ENCODE measurements at places on chromosomes 1 and 21.

GRCh38 chr1:224067621-224068457 lies 46.1 kb upstream of the FBXO28 start:
- no peak for DNase-seq

DNA sequence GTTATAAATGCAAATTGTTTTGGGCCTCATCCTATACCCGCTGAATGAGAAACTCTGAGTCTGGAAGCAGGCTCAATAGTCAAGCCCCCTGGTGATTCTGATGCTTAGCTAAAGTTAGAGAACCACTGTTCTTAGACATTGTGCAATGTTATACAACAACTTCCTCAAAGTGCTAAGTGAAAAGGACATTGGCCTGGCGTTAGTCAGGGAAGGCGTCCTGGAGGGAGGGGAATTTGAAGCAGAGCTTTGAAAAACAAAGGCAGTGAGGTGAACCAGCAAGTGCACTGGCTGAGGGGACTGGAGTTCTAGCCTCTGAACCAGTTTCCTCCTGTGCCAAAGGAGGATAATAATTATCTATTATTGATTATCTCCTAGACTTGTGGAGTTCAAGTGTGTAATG lies 5.1 kb downstream of the CD1D start:
- DNase-seq: no peak

- DNase-seq: peak; percentile 82
These were observed 61.1 kb downstream of the TOMM20 start for GRCh38 chr1:235067396-235068157.

- peak; percentile 85 for DNase-seq
These were observed 9.2 kb downstream of the IKBKE start for GRCh38 chr1:206479183-206480125.

- peak; percentile 76 for DNase-seq
These were observed 85.5 kb downstream of the CLIC4 start for GRCh38 chr1:24830680-24831272.

DNA sequence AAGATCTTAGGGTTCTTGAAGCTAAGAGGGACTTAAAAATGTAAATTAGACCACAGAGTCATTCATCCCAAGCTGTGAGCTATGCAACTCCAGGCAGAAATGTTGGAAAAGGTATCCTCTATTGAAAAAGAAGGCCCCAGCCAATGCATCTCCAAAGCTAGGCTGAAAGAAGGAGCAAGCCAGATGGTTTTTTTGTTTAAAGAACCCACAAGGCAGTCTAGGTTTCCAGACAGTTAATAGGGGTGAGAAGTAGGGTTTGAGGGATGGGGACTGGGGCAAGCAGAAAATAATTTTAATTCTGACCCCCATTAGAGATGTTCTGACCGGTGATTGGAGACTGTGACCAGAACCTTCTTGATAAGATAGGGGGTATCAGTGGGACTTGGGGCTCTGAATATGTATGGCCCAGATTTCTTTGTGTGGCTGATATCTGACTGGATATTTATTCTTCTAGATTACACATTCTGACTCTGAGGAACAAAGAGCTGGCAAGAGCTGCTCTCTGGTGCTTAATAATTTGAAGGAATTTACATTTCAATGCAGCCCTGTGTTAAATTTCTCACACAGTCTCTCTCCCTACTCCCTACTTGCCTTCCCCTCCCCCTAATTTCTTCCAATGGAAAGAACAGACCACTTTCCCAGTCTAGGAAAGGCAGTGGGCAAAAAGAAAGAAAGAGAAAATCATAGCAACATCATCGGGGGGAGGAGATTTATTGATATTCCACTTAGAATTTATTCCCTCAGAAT lies 104.9 kb downstream of the NUF2 start:
- no peak for DNase-seq

DNA sequence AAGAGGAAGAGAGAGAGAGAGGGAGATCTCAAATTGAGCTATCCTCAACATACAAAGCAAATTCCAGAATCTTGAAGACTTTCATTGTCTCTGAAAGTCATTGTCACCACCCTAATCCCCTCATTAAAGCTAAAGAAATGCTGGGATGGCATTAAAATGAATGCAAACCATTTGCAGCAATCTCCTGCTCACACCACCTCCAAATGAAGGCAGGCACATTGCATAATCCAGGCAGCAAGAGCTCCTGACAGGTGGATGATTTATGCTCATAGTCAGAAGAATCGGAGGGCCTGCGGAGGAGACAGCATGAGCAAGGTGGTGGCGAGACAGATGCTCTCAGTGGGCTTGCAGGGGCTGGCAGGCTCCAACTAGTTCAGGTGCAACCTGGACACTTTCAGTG lies 90.2 kb downstream of the ESRRG start:
- peak; percentile 96 for DNase-seq

- no peak for DNase-seq
These were observed 16.8 kb downstream of the SLAMF8 start for GRCh38 chr1:159843459-159843858.

DNA sequence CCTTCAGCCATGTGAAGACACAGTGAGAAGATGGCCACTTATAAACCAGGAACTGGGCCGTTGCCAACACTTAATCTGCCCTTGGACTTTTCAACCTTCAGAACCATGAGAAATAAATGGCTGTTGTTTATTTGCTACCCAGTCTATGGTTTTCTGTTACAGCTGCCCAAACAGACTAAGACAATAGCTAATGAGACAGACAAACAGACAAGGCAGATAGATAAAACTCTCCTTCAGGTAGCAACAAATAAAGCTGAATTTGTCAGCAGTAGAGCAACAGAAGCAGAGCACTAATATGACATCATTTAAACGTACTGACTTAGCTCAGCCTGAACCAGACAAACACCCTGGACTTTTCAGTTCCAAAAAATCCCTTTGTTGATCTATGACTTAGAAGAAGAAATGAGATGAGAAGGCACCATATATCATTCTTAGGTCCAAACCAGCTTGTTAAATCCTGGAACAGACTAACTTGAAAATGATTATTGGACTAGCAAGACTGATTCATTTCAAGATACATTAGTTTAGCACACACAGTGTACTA lies 27.0 kb downstream of the ZZZ3 start:
- no peak for DNase-seq

DNA sequence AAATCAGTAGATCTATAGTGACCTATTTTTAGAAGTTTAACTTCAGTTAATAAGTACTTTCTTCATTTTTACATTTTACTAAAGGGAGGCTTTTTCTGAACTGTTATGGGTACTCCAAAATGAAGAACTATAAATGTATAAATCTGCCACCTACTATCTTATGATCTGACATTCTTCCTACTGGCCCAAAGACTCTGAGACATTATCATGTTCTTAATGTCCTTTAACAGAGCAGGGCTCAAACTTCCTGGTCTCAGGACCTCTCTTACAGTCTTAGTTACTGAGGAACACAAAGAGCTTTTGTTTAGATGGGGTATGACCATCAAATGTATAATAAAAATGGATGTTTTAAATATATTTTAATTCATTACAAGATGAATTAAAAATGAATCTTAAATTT lies 8.9 kb downstream of the TRIM33 start:
- no peak for DNase-seq

- DNase-seq: no peak
These were observed 23.3 kb downstream of the OTUD7B start for GRCh38 chr1:149987297-149987595.

- no peak for DNase-seq
These were observed 938.9 kb upstream of the ADGRL4 start for GRCh38 chr1:79945391-79945790.

GRCh38 chr1:238060061-238060460 lies 169.3 kb upstream of the ZP4 start:
- no peak for DNase-seq

- DNase-seq: peak; percentile 84
These were observed 1.7 kb upstream of the ZBTB7B start for GRCh38 chr1:155000726-155001424.

DNA sequence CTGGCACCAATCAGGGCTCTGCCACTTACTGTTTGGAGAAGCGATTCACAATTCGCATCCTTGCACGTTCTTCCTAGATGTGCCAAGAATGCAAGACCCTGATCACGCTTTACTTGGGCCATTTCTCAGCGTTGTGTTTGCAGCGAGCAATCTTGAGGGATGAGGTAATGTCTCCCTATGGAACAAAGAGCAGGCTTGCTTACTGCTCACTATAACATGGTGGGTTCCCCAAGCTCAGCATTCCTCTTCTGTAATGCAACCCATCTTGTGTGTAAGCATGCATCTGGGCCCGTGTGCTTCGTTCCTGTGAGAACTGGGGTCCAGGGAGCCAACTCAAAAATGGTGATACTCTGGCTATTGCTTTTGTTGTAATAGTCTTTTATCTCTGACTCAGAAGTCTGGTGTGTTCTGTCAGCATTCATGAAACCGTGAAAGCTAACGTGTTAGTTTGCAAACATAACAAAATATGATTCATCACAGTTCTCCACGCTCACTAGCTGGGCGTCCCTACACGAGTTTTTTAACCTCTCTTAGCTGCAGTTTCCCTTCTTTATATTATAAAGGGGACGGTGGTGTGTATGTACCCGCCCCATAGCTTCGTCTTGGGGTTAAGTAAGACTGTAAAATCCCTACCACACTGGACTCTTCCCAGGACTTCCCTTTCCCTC lies 33.3 kb downstream of the DNTTIP2 start:
- DNase-seq: no peak

DNA sequence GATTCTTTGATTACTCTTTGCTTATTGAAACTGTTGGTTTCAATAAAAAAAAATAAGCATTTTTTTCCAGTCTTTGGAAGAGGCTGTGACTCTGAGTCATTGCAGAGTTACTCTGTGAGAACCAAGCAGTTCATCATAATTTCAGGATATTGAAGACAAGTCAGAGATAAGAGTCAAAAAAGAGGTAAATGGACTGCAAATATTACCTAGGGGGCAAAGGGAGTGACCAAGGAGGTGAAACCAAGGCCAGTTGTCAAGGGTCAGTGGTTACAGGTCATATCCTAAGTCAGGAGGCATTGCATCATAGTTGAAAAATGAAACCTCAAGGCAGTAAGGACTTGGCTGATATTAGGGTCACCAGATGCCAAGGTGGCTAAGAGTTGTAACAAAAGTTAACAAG lies 597.1 kb upstream of the USP24 start:
- no peak for DNase-seq

GRCh38 chr1:11594222-11594621 lies 60.0 kb downstream of the FBXO2 start:
- no peak for DNase-seq
